ENCODE measurements at places on chromosomes 11 and 22. TPM values are rescaled to one million over a fixed set of nuclear protein-coding genes. Genes with fewer than 3 reads are reported as not detected.

The VPREB1 gene
- not detected for total RNA-seq

GRCh38 chr11:78825591-78826020 lies 250.9 kb upstream of the NARS2 start:
- no peak overlapping the region for H3K27ac ChIP-seq
- DNase-seq: no peak
- no peaks in the 10 kb centered on the region for H3K36me3 ChIP-seq
- no peaks in the 10 kb centered on the region for H3K4me1 ChIP-seq
- H3K4me3 ChIP-seq: no peak overlapping the region

DNA sequence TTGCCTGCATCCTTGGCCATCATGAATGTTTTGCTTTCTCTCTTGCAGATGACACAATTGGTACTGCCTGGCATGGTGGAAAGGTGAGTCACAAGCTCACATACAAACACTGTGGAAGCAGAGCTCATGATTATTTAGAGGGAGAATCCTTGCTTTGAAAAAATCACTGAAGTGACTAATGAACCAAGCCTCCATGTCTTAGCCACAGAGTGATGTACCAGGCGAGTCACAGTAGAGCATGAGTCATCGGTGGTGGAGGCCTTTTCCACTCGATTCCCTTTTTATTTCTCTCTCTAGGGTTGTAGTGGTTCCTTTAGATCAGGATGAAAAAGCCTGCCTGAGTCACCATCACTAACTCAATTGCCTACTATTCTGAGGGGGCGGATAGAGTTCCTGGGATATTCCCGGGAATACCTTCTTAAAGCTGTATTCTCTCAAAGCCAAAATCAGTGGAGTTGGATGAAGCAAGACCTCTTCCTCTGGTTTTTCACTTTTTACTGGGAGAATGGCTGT lies 49.6 kb upstream of the ALKBH3 start:
- no peak overlapping the region for H3K4me3 ChIP-seq
- peaks cover 9% of the 10 kb centered on the region for H3K36me3 ChIP-seq
- H3K27ac ChIP-seq: no peak overlapping the region
- H3K4me1 ChIP-seq: peaks cover 3% of the 10 kb centered on the region

GRCh38 chr11:13043912-13044628 lies 35.0 kb downstream of the RASSF10 start:
- peaks cover 10% of the 10 kb centered on the region for H3K27me3 ChIP-seq
- no peak overlapping the region for H3K27ac ChIP-seq
- DNase-seq: no peak
- no peaks in the 10 kb centered on the region for H3K36me3 ChIP-seq
- H3K4me1 ChIP-seq: no peaks in the 10 kb centered on the region

- H3K4me3 ChIP-seq: no peak overlapping the region
- no peak overlapping the region for H3K27ac ChIP-seq
- no peak for DNase-seq
- peaks cover 7% of the 10 kb centered on the region for H3K4me1 ChIP-seq
- H3K27me3 ChIP-seq: peaks cover 15% of the 10 kb centered on the region
- H3K36me3 ChIP-seq: no peaks in the 10 kb centered on the region
Observed at GRCh38 chr11:119441898-119442243, 18.9 kb upstream of the THY1 start.

The EFEMP2 gene
- 9.7 TPM for total RNA-seq

- DNase-seq: peak; percentile 27
- H3K27me3 ChIP-seq: no peaks in the 10 kb centered on the region
- H3K36me3 ChIP-seq: peaks cover 51% of the 10 kb centered on the region
- peak overlapping the region; percentile 20 for H3K4me3 ChIP-seq
- peaks cover 57% of the 10 kb centered on the region for H3K4me1 ChIP-seq
- peak overlapping the region; percentile 90 for H3K27ac ChIP-seq
Observed at GRCh38 chr11:59773083-59773440, 17.9 kb downstream of the STX3 start.

DNA sequence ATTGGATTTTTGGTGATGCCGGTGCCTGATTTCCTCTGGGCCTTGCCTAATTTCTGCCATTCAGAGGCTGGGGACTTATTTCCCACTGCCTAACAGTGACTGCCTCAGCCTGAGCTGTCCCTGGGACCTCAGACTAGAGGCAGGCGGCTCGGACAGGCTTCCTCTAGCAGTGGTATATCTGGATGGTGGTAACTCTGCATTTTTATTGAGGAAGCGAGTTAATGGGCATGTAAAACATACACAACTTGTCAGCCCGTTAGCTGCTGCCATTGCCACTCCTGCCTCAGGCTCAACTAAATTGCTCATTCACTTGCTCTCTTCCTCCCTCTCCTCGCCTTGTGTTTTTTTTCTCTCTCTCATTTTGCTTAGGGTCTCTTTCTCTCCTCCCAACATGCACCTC lies 561.6 kb downstream of the BUD13 start:
- no peak for DNase-seq
- H3K4me1 ChIP-seq: no peaks in the 10 kb centered on the region
- H3K27me3 ChIP-seq: no peaks in the 10 kb centered on the region
- H3K27ac ChIP-seq: no peak overlapping the region
- no peak overlapping the region for H3K4me3 ChIP-seq

The CSF2RB gene
- 0.67 TPM for total RNA-seq

GRCh38 chr22:38652859-38653258 lies 3.3 kb downstream of the FAM227A start:
- DNase-seq: peak; percentile 14
- H3K27ac ChIP-seq: no peak overlapping the region
- H3K27me3 ChIP-seq: peaks cover 2% of the 10 kb centered on the region
- H3K4me1 ChIP-seq: peaks cover 14% of the 10 kb centered on the region
- no peak overlapping the region for H3K4me3 ChIP-seq
- H3K36me3 ChIP-seq: no peaks in the 10 kb centered on the region

- no peaks in the 10 kb centered on the region for H3K36me3 ChIP-seq
- no peak for DNase-seq
- H3K27me3 ChIP-seq: no peaks in the 10 kb centered on the region
- no peak overlapping the region for H3K4me3 ChIP-seq
- no peaks in the 10 kb centered on the region for H3K4me1 ChIP-seq
Observed at GRCh38 chr22:44398856-44399837, 86.4 kb upstream of the SHISAL1 start.
